Eye (tissue), 1 donor: ENCODE measurements at places on chromosomes 2 and 18.

DNA sequence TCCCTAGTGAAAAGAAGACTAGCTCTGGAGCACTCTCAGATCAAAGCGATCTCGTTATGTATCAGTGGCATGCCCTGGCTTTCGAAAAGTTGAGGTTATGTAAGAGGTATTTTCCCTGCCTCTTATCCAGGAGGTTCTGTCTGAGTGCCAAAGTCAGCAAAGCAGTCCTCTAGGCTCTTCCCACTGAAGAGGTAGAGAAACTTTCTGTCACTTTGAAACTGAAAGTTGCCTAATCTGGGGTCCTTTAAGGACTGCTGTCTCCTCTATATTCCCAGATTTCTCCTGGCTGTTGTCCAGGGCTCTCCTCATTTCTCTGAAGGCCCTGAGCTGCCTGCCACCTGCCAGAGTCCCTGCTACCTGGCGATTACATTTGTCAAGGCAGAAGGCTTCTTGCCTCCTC, 96.3 kb downstream of the B3GNT2 start:
- DNase-seq, result peak; percentile 14

GRCh38 chr18:75167137-75167536, 41.8 kb downstream of the PTGR3 start:
- DNase-seq, result no peak

GRCh38 chr2:187900021-187900420, 345.8 kb upstream of the TFPI start:
- no peak for DNase-seq

GRCh38 chr2:58039170-58039611, 7.4 kb upstream of the VRK2 start:
- no peak for DNase-seq

GRCh38 chr2:230218421-230218820, 1.4 kb downstream of the SP110 start:
- no peak for DNase-seq

- no peak for DNase-seq
Observed at GRCh38 chr18:79690586-79691482, 11.2 kb downstream of the CTDP1 start.

- no peak for DNase-seq
Observed at GRCh38 chr2:3873899-3874298, 170.5 kb downstream of the DCDC2C start.

DNA sequence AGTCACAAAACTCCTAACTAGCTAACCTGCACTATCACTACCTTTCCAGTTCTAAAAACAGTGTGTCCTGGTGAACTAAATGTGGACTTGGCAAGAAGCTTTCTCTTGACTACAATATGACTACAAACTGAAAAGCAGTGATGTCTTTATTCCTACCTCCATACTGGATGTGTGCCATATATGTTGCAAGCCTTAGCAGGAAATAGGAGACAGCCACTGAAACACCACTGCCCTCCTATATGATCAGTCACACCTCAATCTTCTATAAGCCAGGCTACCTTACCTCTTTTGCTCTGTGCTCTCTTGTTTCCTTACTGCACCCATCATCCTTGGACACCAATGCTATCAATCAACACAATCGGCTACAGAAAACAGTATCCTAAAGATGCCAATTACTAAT, 34.1 kb downstream of the SS18 start:
- DNase-seq, result no peak

DNA sequence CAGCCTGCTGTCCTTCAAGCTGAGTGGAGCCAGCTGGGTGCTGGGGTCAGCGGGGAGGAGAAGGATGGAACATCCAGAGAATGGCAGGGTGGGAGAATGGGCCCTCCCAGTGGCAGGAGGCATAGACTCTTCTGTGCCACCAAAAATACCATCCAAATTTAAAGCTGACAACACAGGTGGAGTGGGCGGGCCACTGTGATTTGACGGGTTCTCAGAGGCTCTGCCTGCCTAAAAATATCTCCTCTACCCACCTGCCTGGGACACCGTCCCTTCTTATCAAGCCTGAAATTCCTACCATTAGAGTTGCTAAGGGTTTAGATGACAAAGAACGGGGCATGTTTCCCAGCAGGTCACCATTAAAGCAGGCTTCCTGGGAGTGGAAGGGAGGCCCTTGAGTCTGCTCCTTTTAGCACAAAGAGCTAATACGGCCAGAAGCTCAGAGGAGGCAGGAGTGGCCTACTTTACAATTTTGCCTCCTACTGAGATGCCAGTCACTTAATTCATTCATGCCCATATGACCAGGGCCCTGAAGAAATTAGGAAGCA, 19.8 kb upstream of the MARCHF4 start:
- DNase-seq, result no peak

- no peak for DNase-seq
Observed at GRCh38 chr2:6052649-6053048, 360.5 kb downstream of the SOX11 start.

GRCh38 chr2:234422981-234423431, 73.9 kb downstream of the ARL4C start:
- DNase-seq, result no peak

- DNase-seq, result peak; percentile 72
Observed at GRCh38 chr2:240568678-240569522, 616 bp downstream of the RNPEPL1 start.

- no peak for DNase-seq
Observed at GRCh38 chr2:100407073-100407472, 10.4 kb downstream of the CHST10 start.

- no peak for DNase-seq
Observed at GRCh38 chr2:118913131-118913802, 28.7 kb upstream of the MARCO start.

DNA sequence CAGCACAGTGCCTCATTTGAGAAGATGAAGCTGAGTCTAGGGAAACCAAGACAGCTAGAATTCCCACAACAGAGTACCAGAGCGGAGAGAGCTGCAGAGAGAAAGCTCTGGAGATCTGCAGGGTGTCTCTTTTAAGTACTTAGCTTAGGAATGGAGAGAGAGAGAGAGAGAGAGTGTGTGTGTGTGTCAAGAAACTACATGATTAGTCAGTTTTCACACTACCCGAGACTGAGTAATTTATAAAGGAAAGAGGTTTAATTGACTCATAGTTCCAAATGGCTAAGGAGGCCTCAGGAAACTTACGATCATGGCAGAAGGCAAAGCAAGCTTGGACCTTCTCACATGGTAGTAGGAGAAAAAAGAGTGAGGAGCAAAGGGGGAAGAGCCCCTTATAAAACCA, 64.0 kb downstream of the HIBCH start:
- no peak for DNase-seq

DNA sequence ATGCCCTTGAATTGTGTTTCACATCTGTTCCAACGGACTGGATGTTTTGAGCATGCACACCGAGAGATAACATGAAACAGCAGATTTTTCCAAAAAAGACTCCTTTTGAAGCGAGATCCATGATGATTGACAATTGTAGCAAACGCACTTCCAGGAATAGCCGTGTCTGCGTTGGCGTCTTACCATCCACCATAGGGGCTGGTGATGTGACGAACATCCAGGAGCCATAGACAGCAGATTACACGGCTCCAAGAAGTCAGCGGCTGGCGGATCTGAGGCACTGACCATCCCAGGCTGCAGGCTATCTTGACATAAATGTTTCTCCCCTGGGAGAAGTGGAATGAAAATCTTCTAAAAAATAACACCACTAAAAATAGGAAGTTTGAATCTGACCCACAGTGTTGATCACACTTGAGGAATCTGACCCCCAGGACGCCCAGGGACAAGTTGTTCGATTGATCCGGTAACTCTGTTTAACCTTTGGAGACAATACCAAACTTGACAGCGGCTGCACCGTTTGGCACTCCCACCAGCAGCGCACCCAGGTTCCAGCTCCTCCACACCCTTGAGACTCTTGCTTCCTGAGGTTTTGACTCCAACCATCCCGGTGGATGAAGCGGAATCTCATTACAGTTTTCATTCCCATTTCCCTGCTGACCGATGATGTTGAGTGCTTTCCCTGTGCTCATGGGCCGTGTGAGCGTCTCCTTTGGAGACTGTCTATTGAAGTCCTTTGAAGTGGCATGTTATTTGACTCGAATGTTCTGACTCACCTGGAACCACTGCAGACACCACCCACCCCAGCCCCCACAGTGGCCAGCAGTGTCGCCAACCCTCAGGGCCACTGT, 140.0 kb upstream of the GPC1 start:
- DNase-seq, result no peak

DNA sequence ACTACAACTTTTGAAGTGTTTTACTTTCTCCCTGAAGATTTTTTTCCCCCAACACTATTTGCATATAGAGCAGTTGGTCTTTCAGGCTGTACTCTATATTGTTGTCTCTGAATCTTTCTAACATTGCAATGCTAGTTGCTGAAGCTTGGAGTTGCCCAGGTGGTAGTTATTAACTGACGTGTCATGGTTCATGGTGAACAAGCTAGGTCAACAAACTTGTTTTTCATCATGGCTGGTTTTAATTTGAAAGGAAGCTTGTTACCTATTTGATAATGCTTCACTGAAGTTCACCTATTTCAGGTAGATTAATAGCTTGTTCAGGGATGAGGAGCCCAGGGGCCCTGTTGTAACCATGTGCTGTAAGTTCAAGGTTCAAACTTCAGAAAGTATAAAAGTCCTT, 158.8 kb upstream of the ZEB2 start:
- DNase-seq, result no peak

GRCh38 chr2:37614061-37614738, 57.2 kb downstream of the CDC42EP3 start:
- DNase-seq, result no peak
